ENCODE measurements at places on chromosomes 16 and 17. TPM values are rescaled to one million over a fixed set of nuclear protein-coding genes. Genes with fewer than 3 reads are reported as not detected.

CA5A gene
- not detected for total RNA-seq

CDRT15L2 gene
- total RNA-seq: not detected

FADS6 gene
- total RNA-seq: not detected

HSD17B2 gene
- total RNA-seq: not detected

ITGAL gene
- total RNA-seq: 550 TPM
